Left colon (tissue), 2 donors: ENCODE measurements at places on chromosomes 11 and 22.

DNA sequence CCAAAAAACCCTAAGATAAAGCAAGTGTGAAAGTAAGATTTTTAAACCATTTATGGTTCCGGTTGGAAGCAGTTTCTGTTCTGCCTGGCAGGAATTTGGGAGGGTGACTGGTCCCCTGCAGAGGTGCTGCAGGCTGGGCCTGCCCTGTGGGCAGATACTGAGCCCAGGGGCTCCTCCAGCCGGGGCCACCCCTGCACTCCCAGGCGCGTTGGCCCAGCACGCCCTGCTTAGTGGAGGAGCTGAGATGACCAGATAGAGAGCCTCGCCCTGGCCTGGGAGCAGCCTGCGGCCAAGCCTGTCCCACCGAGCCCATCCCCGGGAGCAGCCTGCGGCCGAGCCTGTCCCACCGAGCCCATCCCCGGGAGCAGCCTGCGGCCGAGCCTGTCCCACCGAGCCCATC, 8.0 kb downstream of the PHLDA2 start:
- DNase-seq, result no peak

DNA sequence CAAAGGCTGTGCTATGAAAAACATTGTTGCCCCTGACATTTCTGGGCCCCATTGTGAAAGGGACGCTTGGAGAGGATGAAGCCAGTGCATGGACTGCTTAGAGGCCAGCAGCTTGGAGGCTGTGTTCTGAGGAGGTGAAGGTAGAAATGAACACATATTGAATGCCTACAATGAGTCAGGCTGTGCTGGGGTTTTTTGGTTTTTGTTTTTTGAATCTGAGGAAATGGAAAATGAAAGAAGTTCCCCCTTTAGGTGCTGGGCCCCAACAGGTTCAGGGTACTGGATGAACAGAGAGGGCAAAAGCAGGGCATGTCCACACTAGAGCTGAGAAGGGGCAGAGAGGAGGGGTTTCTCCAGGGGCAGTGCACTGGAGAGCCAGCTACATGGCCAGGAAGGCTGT, 166.1 kb upstream of the API5 start:
- DNase-seq, result no peak

- no peak for DNase-seq
Observed at GRCh38 chr11:123905826-123906225, 3.9 kb downstream of the OR8D4 start.

DNA sequence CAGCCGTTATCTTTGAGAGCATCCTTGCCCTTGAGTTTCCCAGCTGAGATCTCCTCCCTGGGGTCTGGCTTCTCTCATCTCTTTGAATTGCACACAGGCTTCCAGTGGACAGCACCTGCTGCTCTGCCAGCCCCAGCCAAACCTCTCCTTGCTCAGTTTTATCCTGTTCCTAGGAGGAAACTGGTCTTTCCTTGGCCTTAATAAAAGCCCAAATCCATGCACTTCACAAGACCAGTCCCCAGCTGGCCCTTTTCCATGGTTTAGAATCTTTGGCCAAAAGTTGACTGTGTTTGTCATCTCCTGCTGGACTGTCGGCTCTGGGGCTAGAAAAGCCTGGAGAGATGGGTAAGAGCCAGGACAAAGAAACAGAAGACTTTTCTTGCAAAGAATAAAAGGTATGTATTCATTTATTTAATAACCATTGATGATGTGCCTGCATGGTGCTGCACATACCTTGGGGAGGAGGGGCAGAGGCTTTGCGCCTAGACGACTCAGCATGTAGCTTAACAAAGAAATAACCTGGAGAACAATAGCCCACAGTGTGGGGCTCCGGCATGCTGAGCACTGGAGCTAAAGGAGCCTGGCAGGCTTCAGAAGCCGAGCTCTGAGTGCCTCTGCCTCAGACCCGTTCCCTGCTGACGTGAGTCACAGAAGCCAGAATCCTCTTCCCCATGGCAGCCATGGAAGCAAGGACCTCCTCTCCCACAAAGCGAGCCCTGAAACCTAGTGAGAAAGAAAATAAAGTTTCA, 319.3 kb upstream of the B3GAT1 start:
- DNase-seq, result no peak

GRCh38 chr11:127061947-127062346, 61.4 kb upstream of the KIRREL3 start:
- DNase-seq, result no peak

DNA sequence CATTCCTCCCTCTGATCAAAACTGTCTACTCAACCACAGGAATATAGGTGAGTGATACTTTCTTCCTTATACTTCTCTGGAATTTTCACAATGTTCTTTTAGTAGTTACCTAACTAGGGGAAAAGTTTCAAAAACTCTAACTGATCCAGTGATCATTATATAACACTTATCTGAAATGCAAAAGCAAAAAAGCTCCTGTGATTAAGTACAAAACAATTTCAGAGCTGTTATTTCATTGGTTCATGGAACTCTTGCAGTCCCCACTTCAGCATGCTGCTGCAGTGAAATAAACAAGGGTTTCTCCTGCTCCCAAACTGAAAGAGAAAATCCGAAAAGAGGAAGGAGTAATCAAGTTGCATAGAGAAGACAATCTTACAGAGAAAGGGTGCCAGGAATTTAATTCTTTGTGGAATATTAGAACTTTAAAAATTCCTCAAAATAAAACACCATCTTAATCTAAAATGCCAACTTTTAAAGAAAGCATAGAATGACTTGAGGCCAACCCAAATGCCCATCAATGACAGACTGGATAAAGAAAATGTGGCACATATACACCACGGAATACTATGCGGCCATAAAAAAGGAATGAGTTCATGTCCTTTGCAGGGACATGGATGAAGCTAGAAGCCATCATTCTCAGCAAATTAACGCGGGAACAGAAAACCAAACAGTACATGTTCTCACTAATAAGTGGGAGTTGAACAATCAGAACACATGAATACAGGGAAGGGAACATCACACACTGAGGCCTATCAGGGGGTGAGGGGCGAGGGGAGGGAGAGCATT, 20.3 kb downstream of the PPP2R1B start:
- DNase-seq, result no peak

DNA sequence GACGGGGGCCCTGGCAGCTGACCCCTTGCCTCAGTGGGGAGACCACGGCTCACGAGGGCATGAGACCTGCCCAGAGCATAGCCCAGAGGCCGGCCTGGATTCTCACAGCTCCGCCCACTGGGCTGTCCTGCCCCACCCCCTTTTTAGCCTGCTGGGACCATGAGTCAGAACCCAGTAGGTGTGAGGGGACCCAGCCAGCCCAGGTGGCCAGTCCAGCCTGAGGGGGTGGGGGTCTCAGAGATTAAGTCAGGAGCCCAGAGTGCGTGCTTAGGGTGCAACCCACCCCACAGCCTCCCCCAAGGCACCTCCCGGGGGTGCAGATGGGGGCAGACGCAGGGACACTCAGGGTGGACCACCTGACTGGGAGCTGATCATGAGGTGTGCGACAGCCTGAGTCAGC, 40.1 kb upstream of the PPARA start:
- no peak for DNase-seq

- no peak for DNase-seq
Observed at GRCh38 chr11:47229161-47229560, 14.4 kb downstream of the DDB2 start.

DNA sequence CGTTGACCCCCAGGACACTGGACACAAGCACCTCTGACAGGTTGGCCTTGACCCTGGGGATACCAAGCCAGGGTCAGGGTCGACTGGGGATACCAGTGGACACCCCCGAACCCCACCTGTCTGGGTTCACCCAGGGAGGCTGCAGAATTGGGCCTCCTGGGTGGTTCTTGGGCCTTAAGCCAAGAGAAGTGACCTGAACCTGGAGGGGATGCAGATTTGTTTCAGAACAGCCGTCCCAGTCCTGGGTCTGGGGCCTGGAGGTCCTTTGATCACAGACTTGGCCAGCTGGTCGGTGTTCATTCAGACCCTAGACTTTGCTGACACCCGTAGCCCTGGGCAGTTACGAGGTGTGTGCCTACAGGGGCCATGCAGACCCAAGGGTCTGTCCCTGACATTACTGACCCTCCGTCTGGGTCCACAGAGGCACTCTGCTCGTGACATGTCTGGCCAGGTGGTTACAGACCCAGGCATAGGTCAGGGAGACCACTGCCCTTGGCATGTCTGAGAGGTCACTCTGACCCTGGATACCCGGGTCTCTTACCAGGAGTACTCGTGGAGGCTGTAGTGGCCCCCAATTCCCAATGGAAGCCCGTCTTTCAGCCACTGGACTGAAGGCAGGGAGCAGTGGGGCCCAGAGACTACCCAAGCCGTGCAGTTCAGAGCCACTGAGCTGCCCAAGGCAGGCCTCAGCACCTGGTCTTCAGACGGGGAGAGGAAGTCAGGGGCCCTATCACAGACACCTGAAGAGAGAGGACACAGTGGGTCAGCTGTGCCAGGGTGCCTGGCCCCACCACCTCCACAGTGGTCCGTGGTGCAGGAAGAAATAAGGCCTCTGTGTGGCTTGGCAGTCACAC, 6.4 kb downstream of the SIGIRR start:
- DNase-seq, result no peak

DNA sequence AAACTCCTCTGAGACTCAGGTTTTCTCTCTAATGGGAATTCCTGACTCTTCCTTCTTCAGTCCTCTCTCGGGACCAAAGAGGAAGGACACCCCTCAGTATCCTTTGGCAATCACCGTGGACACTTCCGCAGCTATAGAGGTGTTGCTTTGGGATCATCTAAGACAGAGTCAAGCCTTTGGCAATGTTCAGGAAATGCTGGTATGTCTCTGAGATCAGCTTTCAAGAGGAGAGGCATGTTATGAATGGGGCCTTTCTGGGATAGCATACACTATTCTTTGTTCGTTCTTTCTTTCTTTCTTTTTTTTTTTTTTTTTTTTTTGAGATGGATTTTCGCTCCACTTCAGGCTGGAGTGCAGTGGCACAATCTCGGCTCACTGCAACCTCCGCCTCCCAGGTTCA, 14.2 kb upstream of the OLFML1 start:
- no peak for DNase-seq

- DNase-seq, result no peak
Observed at GRCh38 chr22:20145206-20145831, 5.5 kb downstream of the CCDC188 start.

DNA sequence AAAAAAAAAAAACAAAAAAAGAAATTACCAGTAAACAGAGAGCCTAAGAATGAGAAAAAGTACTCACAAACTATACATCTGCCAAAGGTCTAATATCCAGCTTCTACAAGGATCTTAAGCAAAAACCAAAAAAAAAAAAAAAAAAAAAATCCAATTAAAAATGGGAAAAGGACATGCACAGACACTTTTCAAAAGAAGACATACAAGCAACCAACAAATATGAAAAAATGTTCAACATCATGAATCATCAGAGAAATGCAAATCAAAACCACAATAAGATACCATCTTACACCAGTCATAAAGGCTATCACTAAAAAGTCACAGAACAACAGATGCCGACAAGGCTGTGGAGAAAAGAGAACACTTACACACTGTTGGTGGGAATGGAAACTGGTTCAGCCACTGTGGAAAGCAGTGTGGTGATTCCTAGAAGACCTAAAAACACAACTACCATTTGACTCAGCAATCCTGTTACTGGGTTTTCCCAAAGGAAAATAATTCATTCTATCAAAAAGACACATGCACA, 18.3 kb downstream of the MS4A6A start:
- DNase-seq, result no peak

- no peak for DNase-seq
Observed at GRCh38 chr11:35946766-35947165, 2.9 kb downstream of the LDLRAD3 start.

GRCh38 chr11:66068154-66068821, 1.8 kb upstream of the PACS1 start:
- DNase-seq, result peak; percentile 64

DNA sequence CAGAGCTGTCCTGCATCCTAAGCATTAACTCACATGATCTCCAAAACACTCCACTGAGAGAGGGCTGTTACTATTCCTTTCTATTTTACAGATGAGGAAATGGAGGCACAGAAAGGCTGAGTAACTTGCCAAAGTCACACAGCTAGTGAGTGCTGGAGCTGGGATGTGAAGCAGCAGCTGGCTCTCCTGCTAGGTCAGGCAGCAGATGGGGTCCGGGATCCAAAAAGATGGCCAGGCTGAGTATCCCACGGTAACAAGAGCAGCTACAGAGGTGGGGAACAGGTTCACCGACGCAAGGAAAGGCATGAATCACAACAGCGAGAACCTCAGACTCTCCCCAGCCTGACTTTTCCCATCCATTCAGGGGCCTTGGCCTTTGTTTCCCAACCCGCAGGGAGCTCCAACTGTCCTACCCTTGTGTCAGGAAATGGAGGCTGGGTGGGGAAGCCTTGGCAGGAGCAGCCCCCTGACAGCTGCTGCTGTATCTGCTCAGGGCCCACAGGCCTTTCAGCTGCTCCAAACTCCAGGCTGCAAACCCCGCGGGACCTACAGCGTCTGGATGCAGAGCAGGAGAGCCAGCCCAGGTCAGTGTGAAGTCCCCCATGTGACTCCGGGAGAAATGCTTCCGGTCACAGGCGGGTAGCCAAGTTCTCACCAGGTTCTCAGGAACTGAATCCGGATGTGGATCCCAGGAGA, 29.5 kb downstream of the DKK3 start:
- DNase-seq, result peak; percentile 40

- no peak for DNase-seq
Observed at GRCh38 chr22:31212783-31213629, 908 bp downstream of the LIMK2 start.

GRCh38 chr11:106306942-106307341, 229.5 kb downstream of the AASDHPPT start:
- no peak for DNase-seq

- DNase-seq, result no peak
Observed at GRCh38 chr22:35491908-35492380, 48.7 kb upstream of the RASD2 start.

- no peak for DNase-seq
Observed at GRCh38 chr11:6655790-6656583, at the start of gene DCHS1. TSS of gene DCHS1 (minus strand) at chr11:6655809. CDS start at chr11:6641613, 14,196 bp downstream.
